ENCODE measurements at places on chromosomes 16 and 17.

GRCh38 chr16:51657848-51658247 is 506.8 kb upstream of the SALL1 start:
- no peak for DNase-seq

GRCh38 chr16:31356566-31357323 is 1.8 kb downstream of the ITGAX start:
- no peak for DNase-seq

DNA sequence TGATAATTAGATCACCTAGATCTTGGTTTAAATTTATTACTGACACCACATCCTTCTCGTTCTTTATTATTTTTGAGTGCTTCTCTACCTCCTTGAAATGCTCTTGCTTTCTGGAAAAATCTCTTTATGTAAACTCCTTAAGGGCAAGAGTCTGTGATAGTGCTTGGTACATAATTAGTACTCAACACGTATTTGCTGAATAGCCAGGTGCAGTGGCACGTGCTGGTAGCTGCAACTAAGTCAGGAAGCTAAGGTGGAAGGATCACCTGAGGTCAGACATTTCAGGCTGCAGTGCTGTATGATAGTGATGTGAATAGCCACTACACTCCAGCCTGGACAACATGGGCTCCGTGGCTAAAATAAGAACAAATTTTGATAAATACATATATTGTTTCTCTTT is 63.0 kb downstream of the PPM1E start:
- DNase-seq, result no peak

DNA sequence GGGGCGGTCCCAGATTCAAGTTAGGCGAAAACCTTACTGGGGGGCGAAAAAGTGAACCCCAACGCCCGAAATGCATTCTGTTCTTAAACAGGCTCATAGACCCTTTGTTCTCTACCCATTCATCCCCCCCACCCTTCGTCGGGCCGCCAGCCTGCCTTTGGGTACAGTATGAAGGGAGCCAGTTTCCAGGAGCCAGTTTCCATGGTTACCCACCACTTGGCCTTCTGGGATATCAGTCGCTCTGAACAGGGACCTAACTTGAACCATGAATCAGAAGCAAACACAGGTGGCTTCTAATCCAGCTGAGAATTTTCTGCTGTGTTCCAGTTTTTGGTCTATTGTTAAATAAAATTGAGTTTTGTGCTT is 532 bp downstream of the DHX40 start:
- peak; percentile 71 for DNase-seq

GRCh38 chr16:56930486-56931270 is 1.3 kb upstream of the HERPUD1 start:
- DNase-seq, result no peak

DNA sequence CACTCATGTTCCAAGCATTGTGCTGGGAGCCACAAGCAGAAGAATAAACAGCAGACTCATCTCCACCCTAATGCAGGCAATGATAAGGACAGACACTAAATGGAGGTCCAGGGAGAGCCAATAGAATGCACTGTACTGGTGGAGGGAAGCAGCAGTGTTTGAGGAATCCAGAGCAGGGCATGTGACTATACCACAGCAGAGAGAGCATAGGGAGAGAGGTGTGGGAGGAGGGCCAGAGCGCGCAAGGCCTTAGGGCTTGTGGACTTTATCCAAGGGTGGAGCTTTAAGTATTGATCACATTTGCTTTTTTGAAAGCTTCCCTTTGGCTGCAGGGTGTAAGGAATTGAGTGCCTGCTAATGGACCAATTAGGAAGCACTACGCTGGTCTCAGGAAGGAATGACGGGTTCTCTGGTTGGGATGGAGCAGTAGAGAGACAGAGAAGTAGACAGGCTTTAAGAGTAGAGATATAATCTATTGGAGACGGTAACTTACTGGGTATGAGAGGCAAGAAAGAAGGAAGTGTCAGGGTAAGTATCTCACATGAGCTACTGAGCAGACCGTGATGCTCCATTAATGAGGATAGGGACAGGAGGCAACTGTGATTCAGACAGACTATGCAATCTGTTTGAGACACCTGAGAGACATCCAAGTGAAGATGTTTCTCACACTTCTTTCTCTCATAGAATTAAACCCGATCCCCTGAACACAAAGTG is 82.2 kb downstream of the MYO1D start:
- DNase-seq, result no peak

DNA sequence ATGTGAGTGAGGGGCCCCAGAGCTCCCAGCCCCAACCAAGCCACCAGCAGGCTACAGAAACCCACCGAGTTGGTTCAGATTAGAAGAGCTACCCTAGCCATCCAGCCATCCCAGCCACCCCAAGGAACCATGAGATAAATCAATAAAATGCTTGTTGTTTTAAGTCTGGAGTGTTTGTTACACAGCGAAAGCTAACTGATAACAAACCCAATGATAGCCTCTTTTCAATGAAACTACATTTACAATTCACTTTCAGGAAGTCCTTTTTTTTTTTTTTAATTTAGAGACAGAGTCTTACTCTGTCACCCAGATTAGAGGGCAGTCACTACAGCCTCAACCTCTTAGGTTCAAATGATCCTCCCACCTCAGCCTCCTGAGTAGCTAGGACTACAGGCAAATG is 215.0 kb upstream of the ZFHX3 start:
- no peak for DNase-seq

GRCh38 chr16:88798772-88799455 is 4.7 kb upstream of the CDT1 start:
- peak; percentile 89 for DNase-seq

DNA sequence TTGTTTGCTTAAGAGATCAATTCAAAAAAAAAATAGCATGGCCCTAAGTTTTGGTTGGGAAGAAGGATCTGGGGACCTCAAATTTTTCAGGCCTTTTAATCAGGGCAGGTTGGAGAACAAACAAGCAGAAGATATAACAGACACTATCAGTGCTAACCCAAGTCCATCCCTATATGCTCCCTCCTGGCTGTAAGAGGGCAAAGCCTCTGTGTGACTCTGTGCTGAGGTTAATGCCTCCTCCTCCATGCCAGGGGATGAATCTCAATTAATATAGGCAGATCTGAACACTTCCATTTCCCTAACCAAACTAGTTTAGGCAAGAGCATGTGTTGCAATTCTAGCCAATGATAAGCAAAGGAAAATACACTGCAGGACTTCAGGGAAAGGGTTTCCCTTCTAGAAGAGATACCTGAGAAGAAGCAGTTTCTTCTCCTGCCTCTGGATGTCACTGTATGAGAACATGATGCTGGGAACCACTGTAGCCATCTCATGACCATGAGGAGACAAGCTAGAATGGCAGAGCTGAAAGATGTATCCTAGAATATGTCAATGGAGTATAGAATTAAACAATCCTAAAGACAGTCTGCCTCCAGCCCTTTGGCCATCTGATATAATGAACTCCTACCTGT is 76.0 kb downstream of the CHD9NB start:
- DNase-seq, result no peak

DNA sequence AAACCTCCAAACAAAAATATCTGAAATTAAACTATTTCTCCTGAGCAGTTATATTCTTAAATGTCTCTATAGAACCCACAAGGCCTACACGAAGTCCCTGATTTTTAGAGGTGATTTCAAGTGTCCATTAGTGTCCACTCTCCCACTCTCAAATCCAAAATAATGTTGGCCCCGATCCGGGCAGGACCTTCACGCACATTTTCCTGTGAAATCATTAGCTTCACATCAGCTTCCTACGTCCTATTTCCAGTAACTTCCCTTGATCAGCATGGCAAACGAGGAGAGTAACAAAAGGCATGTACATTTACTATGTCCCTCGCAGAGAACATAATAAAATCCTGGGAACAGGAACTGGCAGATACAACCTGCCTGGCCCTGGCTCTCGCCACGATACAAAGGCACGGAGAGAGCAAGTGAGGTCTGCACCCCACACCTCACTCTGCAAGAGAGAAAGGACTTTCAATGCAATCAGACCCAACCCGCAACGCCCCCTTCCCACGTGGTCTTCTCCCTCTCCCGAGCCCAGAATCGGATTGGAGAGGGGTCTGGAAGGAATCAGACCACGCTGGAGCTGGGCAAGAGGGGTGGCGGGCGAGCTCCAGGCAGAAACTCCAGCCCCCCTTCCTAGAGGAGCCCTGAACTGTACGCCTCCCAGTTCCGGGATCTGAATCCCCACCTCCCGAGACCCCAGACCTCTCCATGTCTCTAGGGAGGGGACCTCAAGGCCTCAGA is 17.5 kb upstream of the C17orf78 start:
- peak; percentile 65 for DNase-seq

GRCh38 chr17:80227666-80228065 is 7.4 kb downstream of the SLC26A11 start:
- no peak for DNase-seq

DNA sequence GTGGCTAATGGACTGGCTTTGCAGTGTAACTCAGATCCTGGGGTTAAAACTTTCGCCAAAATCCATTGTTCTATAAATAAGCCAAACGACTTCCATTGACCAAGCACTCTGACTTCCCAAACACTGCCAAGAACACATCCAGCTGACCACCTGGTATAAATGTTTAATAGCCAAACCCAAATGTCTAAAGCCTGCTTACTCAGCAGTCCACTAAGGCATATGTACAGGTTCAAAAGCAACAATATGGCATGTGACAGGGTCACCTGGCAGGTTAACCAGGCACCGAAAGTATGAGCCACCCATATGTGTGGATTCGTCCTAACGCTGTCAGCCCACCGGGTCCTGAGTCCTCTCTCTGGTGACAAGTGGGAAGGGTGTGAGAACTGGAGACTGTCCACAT is 2.1 kb downstream of the CSNK1D start:
- no peak for DNase-seq

DNA sequence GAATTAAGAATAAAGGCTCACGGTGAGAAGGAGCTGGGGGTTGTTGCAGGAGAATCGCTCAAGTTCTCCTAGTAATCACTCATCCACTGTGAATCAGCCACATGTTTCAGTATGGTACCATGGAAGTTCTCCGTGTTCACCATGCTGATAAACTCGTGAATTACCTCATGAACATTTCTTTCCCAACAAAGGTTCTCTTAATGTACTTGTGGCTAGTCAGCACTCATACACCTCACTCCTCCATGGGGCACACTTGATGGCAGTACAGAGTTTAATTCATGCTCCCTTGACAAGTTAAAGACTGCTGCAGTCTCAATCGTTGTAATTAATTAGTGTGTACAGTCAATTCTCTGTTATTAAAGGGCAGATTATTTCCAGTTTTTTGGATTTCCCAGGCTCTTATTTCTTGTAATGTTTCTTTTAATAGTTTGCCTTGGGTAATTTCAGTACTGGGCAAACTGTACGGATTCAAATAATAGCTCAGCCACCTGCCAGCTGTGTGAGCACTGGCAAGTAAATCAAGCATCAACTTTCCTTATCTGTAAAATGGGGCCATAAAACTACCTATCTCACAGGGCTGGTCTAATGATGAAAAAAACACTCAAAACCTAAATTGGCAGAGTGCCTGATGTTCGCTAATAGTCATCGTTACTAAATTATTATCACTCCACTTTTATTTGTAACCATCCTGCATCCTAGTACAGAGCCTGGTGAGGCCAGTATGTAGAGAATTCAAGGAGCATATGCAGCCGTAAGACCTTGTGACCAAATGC is 6.1 kb downstream of the GOT2 start:
- no peak for DNase-seq

GRCh38 chr16:79151-80054 is 1.4 kb downstream of the MPG start:
- DNase-seq, result no peak

DNA sequence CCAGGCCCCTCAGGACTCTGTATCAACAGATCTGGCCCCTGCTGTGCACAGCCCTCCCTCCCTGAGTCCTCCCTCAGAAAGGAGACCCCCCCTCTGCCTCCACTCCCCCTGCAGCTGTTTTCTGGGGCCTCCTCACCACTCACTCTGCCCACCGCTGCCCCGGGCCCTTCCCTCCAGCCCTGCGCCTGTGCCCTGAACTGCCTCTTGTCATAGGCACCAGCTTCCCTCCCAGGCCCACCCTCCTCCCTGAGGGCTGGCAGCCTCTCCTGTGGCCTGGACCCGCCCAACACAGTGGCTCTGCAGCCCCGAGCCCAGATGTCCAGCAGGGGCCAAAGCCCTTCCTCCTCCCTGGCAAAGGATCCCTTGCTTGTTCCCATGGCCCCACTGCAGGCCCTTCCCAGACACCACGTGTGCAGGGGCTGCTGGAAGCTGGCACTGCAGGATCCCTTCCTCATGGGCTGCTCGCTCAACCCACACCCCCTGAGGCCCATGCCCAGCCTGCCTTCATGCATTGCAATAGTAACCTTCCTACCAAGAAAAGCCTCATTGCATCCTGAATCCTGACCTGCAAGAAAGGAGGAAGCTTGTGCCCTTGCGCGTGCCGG is 25.8 kb downstream of the GNPTG start:
- DNase-seq, result no peak

Measured in DND-41 (cell line).